T-helper 2 cell (primary cell): ENCODE measurements at places on chromosomes 11 and 22.

- no peak for DNase-seq
Observed at GRCh38 chr22:36727927-36728488, 24.5 kb upstream of the CACNG2 start.

DNA sequence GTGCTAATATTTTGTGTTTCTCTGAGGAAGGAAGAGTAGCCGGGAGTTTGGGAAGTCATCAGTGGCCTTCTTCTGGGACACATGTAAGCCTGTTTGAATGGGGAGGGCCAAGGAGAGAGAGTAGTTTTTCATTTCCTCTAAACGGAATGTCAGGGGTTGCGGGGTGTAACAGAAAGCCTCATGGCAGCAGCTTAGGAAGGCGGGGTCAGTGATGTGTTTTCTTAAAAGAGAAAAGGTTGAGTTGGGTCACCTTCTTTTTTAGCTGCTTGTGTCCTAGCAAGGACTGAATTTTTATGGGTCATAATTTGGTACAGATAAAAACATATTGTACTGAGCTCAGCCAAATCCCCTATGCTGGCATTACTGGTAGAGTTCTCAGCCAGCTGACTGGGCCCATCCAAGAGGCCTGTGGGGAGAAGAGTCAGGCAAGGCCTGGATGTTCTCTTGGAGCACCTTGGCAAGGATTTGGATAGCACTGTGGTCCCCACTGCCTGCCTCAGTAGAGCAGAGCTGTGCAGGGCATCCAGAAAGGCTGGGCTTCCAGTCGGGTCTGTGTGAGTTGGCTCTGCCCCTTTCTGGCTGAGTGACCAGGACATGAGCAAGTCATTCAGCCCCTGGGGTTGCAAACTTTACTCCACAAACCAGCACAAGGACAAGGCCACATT lies 29.4 kb upstream of the NAV2 start:
- no peak for DNase-seq

GRCh38 chr22:36617694-36618522 lies 85.6 kb downstream of the CACNG2 start:
- no peak for DNase-seq

GRCh38 chr11:2775083-2775625 lies 75.4 kb upstream of the KCNQ1OT1 start:
- DNase-seq: peak; percentile 26

GRCh38 chr11:72736452-72737069 lies 15.6 kb downstream of the ARAP1 start:
- DNase-seq: peak; percentile 24

- no peak for DNase-seq
Observed at GRCh38 chr11:34303028-34303570, 54.7 kb downstream of the ABTB2 start.

DNA sequence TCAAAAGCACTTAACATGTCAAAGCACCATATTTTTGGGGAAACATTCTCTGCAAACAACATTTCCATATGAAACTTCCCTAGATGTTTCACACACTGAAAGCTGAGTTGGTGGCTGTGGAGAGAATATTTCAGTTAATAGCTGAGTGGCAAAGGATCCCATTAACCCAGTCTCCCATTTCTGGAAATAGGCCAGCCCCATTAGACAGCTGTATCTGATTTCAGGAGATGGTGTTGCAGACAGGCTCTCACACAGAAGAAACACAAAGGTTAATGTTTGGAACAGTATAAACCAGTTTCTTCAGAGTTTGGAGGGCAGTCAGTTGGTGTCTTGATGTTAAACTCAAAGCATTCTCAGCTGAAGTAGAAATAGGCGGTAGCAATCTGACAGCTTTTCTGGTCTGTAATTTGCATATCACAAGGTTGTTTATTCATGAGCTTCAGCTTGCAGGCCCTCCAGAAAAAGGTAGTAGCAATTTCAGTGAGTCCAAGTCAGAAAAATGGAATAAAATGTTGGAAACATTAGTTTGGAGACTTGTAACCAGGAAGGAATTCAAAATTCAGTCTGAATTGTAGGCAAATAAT lies 15.5 kb upstream of the ZBTB44 start:
- DNase-seq: no peak

- no peak for DNase-seq
Observed at GRCh38 chr11:6638429-6638828, 17.2 kb downstream of the DCHS1 start.
